ENCODE measurements at places on chromosomes 5 and 9.

DNA sequence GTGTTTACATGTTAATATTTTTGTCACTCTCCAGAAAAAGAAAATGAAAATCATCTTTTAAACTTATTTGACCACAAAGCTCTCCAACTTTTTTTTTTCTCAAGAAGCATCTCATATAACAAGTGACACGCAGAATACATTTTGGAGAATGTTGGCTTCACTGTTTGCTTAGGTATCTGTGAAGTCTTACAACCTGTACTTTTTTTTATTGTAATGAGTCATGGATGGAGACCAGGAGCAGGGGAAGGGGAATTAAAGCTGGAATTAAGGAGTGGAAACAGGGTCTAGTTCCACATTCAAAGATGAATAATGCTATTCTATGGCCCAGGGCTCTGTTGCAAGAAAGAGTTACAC lies 211.9 kb downstream of the MAN2A1 start:
- H3K4me1 ChIP-seq = no peaks in the 10 kb centered on the region
- H3K36me3 ChIP-seq = no peaks in the 10 kb centered on the region
- no peak for DNase-seq
- H3K4me3 ChIP-seq = no peak overlapping the region
- no peak overlapping the region for H3K27ac ChIP-seq

DNA sequence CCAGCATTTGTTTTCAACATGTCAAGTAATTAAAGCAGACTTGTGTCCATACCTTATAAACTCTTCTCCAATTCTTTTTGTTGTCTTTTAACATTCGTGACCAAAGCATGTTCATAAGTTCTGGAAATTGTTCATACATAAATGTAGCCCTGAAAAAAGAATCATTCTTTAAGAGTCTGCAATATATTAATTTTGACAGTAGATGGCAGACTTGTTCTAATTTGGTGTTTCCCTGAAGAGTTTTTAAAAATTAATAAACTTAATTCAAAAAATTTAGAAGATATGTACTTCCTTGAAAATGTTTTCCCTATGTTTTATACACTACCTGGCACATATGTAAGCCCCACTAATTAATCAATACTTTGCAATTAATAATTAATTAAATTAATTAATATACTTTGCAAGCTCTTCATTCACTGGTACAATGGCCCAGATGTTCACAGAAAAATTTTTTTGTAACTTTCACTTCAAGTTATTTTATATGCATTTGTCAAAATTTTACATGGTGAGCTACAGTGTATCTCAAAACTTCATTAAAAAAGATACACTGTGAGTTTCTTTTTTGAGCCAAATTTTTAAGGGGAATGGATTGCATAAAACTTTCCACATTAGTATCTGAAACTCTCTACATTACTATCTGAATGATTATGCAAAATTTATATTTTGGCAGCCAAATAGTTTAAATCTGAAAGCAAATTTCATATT lies 42.1 kb downstream of the CLINT1 start:
- DNase-seq = no peak
- no peak overlapping the region for H3K4me3 ChIP-seq

GRCh38 chr5:157072508-157072907 lies 13.6 kb upstream of the HAVCR1 start:
- peaks cover 8% of the 10 kb centered on the region for H3K36me3 ChIP-seq
- peaks cover 46% of the 10 kb centered on the region for H3K4me1 ChIP-seq
- H3K4me3 ChIP-seq = peak overlapping the region; percentile 31
- peak overlapping the region; percentile 91 for H3K27ac ChIP-seq
- peak; percentile 83 for DNase-seq

GRCh38 chr9:10079284-10079964 lies 533.4 kb downstream of the PTPRD start:
- no peak overlapping the region for H3K4me3 ChIP-seq
- H3K27me3 ChIP-seq = no peaks in the 10 kb centered on the region
- H3K36me3 ChIP-seq = no peaks in the 10 kb centered on the region
- no peaks in the 10 kb centered on the region for H3K4me1 ChIP-seq
- DNase-seq = no peak
- no peak overlapping the region for H3K27ac ChIP-seq

DNA sequence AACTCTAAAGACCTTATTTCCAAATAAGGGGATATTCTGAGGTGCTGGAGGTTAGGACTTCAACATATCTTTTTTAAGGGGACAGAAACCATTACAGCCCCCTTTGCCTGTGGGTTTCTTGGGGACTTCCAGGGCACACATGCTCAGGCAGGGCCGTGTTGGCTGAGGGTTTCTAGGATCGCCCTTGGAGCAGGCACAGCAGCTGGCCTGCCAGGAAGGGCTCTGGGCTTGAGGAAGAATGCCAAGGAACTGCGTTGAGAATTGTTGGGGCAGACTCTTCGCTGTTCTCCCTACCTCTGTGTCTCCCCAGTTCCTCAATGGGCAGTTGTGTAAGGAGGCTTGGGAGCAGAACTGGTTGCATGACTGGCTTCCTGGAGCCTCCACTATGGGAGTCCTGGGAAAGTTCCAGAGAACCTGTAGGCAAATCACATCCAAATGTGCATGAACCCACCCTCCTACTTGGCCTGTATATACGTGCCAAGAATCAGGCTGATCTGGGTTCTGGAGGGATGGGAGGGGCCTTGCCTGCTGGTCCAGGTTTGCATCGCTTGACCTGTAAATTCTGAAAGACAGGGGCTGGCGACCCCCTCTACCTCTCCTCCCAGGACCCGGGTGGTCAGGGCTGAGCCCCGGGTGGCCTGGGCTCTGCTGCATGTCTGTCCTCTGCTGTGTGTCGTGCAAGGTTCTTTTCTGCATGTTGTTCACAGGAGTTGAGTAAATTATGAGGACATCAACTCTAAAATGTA lies 65.5 kb downstream of the HSPA4 start:
- no peaks in the 10 kb centered on the region for H3K4me1 ChIP-seq
- H3K4me3 ChIP-seq = no peak overlapping the region
- no peak for DNase-seq
- H3K27ac ChIP-seq = no peak overlapping the region

- H3K27ac ChIP-seq = no peak overlapping the region
- H3K36me3 ChIP-seq = peaks cover 58% of the 10 kb centered on the region
- no peak overlapping the region for H3K4me3 ChIP-seq
- DNase-seq = no peak
Observed at GRCh38 chr9:35686222-35687203, 3.2 kb downstream of the TPM2 start.

- H3K4me3 ChIP-seq = no peak overlapping the region
- no peaks in the 10 kb centered on the region for H3K36me3 ChIP-seq
- H3K27ac ChIP-seq = no peak overlapping the region
Observed at GRCh38 chr5:112203229-112203628, 215.8 kb downstream of the EPB41L4A start.

- H3K27ac ChIP-seq = no peak overlapping the region
- H3K27me3 ChIP-seq = no peaks in the 10 kb centered on the region
- DNase-seq = no peak
- H3K4me1 ChIP-seq = no peaks in the 10 kb centered on the region
- H3K36me3 ChIP-seq = no peaks in the 10 kb centered on the region
- H3K4me3 ChIP-seq = no peak overlapping the region
Observed at GRCh38 chr5:45029553-45029952, 220.8 kb downstream of the MRPS30 start.

DNA sequence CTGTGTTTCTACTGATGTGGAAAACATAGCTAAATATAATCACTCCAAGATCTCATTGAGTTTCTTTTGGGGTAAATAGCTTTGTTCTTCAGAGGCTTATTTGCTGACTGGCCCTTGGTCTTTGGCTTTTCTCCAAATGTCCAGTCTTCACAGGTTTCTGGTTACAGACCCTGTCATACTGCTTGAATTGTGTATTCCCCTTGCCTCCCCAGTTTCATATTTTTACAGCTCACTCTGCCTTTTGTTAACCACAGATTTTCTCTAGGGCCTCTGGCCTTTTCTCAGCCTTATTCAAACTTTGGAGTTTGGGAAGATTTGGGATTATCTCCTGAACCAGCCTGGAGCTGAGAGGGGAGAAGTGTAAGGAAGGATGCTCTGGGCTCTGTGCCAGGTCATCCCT lies 23.9 kb downstream of the ISOC1 start:
- H3K27me3 ChIP-seq = no peaks in the 10 kb centered on the region
- H3K27ac ChIP-seq = no peak overlapping the region
- no peak overlapping the region for H3K4me3 ChIP-seq
- no peaks in the 10 kb centered on the region for H3K36me3 ChIP-seq
- H3K4me1 ChIP-seq = peaks cover 5% of the 10 kb centered on the region

DNA sequence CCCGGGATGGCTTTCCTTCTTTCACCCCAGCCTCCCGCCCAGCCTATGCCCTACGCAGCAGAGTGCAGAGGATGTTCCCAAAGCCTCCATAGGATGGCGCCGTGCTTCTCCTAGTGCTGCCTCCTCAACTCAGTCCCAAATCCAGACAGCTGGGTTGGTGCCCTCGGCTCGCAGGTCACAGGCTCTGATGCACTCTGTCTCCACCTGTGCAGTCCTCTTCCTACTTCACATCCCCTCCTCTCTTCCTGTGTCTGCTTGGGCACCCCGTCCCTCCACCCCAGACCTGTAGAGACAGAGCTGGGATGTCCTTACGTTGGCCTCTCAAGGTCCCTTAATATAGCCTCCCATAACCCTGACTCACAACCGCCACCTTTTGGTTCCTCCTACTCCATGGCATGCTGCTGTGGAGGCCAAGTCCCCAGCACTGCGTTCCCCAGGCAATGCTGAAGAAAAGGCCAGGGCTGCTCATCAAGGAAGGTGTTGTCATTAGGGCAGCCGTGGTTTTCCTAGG lies 314.4 kb downstream of the GADD45G start:
- peaks cover 74% of the 10 kb centered on the region for H3K27me3 ChIP-seq
- no peaks in the 10 kb centered on the region for H3K36me3 ChIP-seq
- no peaks in the 10 kb centered on the region for H3K4me1 ChIP-seq

DNA sequence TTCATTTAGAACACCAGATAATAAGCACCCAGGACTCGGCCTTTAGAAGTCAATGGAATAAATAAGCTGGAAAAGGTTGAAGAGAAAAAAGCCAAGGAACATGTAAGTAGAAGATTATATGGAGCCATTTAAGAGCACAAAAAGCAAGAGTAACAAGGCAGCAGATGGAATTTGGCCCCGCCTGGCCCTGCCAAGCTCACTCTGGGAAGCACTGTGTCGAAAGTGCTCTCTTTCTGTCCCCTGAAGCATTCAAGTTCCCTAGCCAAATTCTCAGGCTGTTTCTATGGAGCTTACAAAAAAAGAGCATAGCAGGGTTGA lies 73.0 kb upstream of the GPR151 start:
- H3K4me3 ChIP-seq = no peak overlapping the region
- H3K27me3 ChIP-seq = peaks cover 15% of the 10 kb centered on the region
- H3K36me3 ChIP-seq = no peaks in the 10 kb centered on the region
- no peak for DNase-seq

DNA sequence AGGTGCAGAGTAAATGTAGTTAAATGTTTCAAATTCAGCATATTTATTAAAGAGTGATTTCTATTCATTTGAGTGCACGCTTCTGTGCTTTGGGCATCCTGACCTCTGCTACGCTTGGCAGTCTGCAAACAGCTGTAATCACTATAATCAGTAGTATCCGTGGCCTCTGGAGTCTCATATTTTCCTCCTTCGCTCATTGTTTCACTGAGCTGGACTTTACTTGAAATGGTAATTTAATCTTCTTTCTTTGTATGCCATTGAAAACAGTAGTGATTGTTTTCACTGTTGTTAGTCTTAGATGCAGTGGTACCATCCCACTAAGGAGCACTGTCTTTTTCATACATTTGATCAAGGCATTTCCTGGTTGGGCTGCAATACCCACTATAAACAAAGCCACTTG lies 43.5 kb upstream of the CAVIN4 start:
- DNase-seq = no peak
- no peak overlapping the region for H3K27ac ChIP-seq
- no peak overlapping the region for H3K4me3 ChIP-seq
- H3K27me3 ChIP-seq = no peaks in the 10 kb centered on the region
- no peaks in the 10 kb centered on the region for H3K4me1 ChIP-seq

DNA sequence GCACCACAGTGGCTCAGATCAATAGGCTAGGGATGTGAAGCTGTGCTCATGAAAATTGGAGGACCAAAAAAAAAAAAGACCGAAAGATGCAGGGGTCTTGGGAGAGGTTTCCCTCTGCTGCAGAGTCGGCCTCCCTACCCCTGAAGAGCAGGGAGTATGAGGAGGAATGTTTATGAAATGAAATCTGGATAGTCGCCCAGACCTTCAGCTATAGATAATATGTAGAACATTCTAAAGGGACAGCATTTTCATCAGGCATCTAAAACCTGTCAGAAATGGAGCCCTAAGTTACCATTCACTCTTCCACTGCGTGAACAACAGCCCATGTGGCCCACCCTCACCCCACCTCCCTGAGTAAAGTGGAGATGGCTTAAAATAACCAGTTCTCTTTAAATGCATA lies 122.9 kb downstream of the TMEM174 start:
- peaks cover 83% of the 10 kb centered on the region for H3K27me3 ChIP-seq
- H3K4me3 ChIP-seq = no peak overlapping the region
- H3K27ac ChIP-seq = no peak overlapping the region

DNA sequence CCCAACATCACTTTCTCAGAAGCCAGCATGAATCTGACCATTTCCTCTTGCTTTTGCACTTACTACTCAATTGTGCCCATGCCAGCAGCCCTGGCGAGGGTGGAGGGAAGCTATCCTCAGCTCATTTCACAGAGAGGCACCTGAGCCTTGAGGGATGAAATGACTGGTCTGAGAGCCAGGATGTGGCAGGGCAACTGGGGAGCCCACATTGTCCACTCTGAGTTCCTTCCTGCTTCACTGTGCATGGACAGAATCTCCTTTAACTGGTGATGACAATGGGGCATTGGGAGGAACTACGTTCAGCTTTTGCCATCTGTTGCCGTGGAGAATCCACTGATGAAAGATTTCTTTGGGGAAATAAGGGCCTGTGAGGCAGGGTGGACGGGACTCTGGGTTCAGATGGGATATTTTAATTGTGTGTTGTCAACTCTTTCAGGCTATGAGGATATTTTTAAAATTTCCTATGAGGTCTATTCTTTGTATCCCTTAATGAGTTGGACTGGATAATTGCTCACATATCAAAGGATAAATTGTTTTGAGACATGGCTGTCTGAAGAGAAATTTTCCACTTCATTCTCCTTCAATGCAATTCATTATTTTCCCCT lies 78.3 kb downstream of the TNC start:
- no peak overlapping the region for H3K4me3 ChIP-seq
- no peaks in the 10 kb centered on the region for H3K36me3 ChIP-seq
- peaks cover 13% of the 10 kb centered on the region for H3K27me3 ChIP-seq
- DNase-seq = no peak
- no peaks in the 10 kb centered on the region for H3K4me1 ChIP-seq
